ENCODE measurements at places on chromosomes 4 and X.

- DNase-seq: no peak
Measured at GRCh38 chr4:48761286-48761685, 18.8 kb downstream of the FRYL start.

DNA sequence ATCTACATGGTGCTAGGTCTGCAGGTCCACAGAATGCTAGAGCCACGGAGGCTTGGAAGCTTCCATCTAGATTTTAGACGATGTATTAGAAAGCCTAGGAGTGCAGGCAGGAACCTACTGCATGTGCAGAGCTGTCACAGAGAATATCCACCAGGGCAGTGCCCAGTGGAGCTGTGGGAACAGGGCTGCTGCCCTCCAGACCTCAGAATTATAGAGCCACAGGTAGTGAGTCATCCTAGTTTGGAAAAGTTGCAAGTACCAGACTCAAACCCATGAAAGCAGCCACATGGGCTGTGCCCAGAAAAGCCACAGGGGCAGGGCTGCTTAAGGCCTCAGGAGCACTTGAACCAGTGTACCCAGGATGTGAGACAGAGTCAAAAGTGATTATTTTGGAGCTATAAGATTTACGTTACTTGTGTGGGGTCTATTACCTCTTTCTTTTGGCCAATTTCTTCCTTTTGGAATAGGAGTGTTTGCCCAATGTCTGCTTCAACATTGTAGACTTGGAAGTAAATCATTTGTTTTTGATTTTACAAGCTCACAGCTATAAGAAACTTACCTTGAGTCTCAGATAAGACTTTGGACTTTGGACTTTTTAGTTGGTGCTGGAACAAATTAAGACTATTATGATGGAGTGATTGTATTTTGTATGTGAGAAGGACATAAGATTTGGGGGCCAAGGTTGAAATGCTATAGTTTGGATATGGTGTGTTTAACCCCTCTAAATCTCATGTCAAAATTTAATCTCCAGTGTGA is 143.5 kb upstream of the CHRDL1 start:
- DNase-seq: no peak

GRCh38 chr4:159103384-159103990 is 608 bp downstream of the RAPGEF2 start:
- DNase-seq: peak; percentile 32

DNA sequence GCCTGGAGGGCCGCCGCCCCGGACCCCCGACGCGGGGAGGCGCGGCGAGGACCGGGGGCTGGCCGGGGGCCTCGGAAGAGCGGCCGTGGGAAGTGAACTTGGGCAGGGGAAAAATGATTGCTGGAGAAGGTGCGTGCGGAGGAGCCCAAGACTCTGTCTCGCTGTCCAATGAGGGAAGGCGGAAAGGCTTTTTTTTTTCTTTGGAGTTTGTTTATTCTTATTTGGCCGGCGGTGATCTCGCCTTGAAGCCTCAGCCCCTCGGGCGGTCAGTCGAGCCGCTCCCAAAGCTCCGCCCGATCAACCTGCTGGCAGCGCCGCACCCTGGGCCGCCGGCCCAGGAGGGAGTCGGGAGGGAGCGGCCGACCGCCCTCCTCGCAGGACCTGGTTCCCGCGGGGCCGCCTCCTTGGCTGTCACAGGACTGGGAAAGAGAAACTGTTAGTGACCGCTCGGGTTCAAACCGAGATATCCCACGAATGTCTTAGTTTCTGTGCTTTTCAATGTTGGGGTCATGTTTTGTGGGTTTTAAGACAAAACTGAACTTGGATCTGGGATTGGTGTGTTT is 2.5 kb downstream of the CPEB2 start:
- peak; percentile 42 for DNase-seq

GRCh38 chrX:100677611-100678181 is 33.7 kb downstream of the SRPX2 start:
- no peak for DNase-seq

GRCh38 chr4:59412739-59413138 is 1787.4 kb upstream of the ADGRL3 start:
- DNase-seq: no peak

GRCh38 chr4:186887291-186887700 is 163.6 kb upstream of the FAT1 start:
- DNase-seq: peak; percentile 23

DNA sequence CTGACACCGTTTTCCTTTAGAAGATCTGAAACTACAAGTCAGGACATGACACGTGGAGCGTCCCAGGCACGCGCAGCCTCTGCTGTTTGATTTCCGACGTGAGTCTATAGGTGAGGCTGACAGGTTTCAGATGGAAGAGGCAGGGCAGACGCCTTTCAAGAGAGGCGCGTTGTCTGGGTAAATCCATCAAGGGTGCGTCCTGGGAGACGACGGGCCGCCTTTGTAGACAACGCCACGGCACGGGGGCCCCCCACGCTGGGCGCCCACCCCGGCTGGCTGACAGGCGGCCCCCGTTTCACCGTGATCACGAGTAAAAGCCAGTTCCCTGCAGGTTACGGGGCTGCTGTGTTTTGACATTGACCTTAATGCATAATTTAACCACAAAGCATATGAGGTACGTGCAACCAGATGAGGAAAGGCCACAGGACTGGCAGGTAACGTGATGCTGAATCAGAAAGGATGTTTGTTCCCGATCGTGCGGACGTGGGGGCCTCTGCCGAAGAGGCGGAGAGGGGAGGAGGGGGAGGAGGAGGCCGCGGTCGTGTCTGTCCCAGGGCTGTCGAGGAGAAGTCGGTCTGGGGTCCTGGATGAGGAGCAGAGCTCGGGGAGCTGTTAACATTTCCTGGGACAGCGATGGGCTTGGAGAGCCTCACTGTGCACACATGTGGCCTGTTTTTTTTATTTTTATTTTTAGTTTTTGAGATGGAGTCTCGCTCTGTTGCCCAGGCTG is 51.1 kb upstream of the PPP2R3B start:
- DNase-seq: peak; percentile 17

DNA sequence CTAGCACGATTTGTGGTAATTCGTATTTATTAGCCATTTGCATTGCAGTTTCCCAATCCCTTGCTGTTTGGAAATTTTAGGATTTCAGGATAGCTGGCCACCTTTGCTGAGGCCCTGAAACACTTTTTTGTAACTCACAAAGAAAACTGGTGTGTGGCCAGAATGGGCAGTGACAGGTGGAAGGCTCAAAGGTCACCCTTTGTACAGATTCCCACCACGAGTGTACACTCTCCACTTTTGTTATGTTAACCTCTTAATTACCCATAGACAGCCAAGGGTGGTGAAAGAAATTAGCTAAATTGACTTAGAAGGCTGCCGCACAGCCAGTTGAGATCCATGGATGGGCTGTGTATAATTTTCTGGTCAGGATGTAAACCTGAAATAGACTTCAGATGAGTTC is 109.7 kb upstream of the ARX start:
- no peak for DNase-seq

GRCh38 chr4:30932581-30932980 is 212.4 kb downstream of the PCDH7 start:
- DNase-seq: no peak

GRCh38 chr4:39154009-39154408 is 28.3 kb upstream of the WDR19 start:
- DNase-seq: no peak

DNA sequence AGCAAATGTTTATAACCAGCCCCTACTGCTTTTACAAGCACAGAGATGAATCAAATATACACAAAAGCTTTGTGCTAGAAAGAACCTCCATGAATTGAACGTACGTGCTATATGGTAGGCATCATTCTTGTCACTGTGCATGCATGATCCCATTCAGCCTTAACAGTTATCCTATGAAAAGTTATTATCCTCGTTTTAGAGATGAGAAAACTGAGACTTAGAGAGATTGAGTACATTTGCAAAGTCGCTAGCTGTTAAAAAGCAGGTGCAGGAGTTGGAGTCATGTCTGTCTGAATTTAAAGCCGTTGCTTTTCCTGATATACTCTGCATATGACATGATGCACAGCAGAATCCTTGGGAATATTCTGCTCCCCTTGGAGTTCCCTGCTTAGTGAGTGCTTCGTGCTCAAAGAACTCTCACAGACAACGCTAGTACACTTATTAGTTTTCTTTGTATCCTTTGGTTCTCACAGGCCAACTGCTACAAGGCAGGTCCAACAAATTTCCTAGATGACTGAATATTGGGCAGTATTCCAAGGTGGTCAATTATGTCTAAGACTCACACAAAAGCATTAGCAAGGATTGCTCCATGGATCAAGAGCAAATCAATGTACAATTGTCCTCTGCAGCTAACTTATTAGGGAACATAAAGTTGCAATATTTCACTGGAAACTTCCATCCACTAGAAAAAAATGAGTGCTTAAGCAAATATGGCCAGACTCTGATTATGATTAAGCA is 42.8 kb upstream of the TRIM2 start:
- DNase-seq: no peak

DNA sequence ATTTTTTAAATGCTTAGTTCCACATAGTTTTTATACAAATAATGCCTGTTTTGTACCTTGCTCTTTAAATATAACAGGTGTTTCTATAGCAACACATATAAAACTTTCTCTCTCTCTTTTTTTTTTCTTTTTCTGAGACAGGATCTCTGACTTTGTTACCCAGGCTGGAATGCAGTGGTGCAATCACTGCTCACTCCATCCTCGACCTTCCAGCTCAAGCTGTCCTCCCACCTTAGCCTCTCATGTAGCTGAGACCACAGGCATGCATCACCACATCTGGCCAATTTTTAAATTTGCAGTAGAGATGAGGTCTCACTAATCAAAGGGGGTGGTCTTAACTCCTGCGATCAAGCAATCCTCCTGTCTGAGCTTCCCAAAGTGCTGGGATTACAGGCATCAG is 18.3 kb upstream of the SULT1E1 start:
- DNase-seq: no peak

DNA sequence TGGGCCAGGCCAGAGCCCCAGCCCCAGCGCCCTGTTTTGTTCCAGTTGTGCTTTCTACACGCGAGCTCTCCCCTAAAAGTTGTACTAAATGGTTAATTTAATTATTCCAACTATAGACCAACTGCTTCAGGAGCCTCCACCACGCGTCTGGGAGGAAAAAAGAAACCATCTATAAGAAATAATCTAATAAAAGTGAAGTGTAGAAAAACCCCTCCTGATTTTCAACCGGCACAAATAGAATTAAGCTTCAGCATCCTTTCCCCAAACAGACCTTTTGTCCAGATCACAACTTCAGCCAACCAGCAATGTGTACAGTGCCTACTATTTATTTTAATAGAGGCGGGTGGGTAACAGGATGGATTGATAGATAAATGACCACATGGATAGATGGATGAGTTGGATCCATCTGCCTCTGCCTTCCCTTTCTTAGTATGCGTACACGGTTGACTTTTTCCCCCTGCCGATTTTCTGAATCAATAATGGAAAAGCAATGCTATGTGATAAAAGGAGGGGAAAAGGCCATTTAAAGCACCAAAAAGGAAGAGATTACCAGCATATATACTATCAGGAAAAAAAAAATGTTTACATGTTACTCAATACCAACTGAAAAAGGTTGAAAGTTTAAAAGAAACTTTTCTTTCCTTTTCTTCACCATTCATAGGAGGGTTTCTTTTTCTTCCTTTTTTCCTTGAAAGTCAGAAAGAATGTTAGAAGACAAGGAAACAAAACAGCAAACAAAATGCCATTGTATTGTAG is 3.7 kb upstream of the PHOX2B start:
- no peak for DNase-seq

GRCh38 chrX:8105531-8105930 is 65.5 kb downstream of the VCX2 start:
- DNase-seq: no peak

DNA sequence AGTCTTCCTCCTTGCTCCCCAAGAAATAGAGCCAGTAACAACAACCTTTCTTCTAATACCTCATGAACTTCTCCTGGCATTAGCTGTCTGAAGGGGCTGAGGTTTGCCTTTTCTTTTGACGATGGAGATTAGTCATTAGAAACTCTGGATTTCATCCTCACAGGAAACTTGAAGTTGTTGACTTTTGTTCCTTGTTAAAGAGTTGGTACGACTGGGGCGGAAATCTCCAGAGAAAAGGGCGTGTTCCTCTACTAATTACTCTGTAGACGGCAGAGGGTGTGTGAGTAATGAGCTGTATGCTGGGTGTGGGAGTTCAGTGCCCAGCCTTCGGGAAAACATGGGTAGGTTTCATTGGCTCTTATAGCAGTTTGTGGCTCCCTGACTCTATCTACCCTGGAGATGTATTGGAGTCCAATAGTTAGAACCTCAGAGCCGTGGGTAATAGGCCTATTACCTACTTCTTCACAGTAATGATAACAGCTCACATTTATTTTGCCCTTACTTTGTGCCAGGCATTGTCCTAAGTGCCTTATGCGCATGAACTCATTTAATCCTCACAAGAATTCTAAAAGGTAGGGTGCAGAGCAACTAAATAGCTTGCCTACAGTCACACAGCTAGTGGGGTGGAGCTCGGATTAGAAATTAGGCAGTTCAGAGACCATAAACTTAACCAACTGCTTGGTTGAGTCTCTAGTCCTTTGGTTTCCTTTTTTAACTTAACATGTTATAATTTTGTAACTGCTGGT is 23.4 kb downstream of the TMEM164 start:
- DNase-seq: peak; percentile 53

- DNase-seq: no peak
Measured at GRCh38 chr4:83947830-83948193, 411.9 kb downstream of the GPAT3 start.

GRCh38 chr4:110049951-110050925 is 137.6 kb downstream of the EGF start:
- DNase-seq: peak; percentile 42

GRCh38 chr4:74930162-74930561 is 2.8 kb upstream of the PARM1 start:
- DNase-seq: no peak

GRCh38 chr4:172578712-172579111 is 589.9 kb upstream of the GALNT7 start:
- no peak for DNase-seq

- peak; percentile 20 for DNase-seq
Measured at GRCh38 chr4:73434311-73434710, 1.7 kb upstream of the AFP start.

- DNase-seq: no peak
Measured at GRCh38 chr4:52611030-52611555, 48.0 kb downstream of the USP46 start.

DNA sequence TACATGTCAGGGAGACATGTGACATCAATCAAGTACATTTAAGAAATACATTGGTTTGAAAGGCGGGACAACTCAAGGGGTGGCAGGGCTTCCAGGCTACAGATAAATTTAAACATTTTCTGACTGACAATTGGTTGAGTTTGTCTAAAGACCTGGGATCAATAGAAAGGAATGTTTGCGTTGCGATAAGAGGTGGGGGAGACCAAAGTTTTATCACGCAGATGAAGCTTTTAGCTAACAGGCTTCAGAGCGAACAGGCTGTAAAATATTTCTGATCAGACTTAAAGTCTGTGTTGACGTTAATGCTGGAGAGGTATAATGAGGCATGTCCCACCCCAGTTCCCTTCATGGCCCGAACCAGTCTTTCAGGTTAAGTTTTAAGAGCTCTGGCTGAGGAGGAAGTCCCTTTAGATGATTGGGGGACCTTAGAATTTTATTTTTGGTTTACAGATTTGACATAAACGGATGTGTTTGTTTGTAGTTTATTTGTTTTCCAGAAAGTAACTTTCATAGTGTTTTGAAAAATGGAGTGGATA is 346.7 kb upstream of the RASGEF1B start:
- DNase-seq: no peak

GRCh38 chrX:25016938-25017598 is 1.3 kb upstream of the ARX start:
- DNase-seq: no peak

Measured in RWPE1 (cell line).